Sciatic nerve (tissue), 2 donors: ENCODE measurements at places on chromosomes 11 and 22. TPM values are rescaled to one million over a fixed set of nuclear protein-coding genes. Genes with fewer than 3 reads are reported as not detected.

GRCh38 chr11:127592371-127592770, 591.8 kb upstream of the KIRREL3 start:
- no peak for DNase-seq

- no peak for DNase-seq
Observed at GRCh38 chr11:121240650-121241303, 51.8 kb upstream of the SC5D start.

DNA sequence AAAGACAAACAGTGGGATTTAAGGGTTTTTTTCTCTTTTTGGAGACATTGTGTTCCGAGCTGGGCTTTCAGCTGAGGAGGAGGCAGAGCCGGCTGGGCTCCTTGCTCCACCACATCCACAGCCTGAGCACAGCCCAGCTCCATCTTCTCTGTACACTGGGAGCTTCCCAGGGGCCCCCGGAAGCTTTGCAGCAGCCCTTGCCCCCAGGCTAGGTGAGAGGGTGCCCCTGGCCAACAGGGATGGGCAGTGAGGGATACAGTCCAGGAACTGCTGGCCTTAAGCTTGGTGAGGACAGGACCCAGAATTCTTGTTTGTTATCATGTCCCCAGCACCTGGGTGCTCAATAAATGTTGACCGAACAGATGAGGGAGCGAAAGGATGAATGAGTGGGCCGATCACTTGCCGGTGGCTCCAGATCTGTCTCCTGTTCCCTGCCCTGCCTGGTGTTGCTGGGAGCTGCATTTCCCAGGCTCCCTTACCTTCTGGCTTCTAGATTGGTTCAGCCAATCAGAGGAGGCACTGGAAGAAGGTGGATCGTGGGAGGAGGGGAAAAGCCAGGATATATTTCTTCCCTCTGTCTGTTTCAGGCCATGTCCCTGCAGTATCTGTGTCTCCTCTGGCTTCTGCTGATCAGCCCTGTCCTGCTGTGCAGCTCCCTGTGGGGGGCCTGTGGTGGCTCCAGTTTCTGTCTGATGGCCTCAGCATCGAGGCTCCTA, 26.5 kb upstream of the NECTIN1 start:
- no peak for DNase-seq

GRCh38 chr11:45161252-45162063, 15.0 kb downstream of the PRDM11 start:
- no peak for DNase-seq

DNA sequence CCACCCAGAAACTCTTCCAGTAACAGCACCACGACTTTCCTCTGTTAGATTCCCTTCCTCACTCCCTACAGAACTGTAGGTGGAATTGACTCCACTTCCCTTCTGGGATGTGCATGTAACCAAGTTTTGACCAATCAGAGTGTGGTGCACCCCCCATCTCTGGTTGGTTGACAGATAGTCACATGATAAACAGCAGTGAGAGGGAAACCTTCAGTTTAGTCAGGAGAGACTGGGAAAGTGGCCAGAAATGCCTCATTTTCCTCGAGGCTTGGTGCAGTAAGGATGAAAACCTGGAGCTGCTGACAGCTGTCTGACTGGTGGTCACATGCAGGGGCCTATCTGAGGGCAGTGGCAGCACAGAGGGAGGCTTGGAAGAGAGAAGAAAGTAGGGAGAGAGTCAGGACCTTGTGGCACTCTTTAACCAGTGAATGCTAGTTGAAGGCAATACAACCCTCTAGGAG, 67.3 kb upstream of the GRK3 start:
- DNase-seq = no peak

GRCh38 chr11:66701432-66702240, 23.9 kb upstream of the RBM4B start:
- DNase-seq = no peak

DNA sequence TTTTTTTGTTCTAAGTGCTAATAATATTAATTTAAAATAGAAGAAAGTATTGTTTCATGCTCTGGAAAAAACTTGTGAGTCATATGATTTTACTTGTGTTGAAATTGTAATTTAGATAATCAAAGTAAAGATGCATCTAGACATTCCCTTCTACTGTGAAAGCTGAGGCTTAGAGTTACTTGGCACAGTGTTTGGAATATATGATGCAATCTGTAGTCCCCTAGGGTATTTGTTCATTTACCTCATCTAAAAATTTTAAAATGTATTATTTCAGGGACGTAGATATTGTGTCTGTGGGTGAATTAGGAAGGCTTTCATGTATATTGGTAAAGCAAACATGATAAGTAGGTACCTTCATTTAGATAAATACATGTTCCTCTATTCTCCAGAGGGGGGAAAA, 793.5 kb upstream of the CNTN5 start:
- no peak for DNase-seq

DNA sequence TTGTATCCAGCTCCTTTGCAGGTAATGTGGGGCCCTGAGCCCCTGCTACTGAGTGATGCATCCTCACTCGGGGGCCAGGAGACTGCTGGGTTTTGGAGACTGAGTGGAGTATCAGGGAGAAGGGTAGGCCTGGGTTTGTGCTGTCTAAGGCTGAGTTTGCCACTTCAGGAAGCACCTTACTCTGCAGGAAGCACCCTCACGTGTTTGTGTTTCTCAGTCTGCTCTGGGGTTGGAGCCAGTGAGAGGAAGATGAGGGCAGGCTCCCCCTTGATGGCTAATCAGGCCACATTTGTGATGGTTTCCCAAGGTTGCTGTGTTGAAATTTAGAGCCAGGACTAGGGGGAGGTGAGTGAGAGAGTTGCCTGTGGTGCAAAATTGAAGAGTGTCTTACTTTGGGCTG, 13.7 kb upstream of the THY1 start:
- no peak for DNase-seq

TSPAN18 gene
- total RNA-seq = 45.5 TPM

LINC01488 gene
- not detected for total RNA-seq

CTSW gene
- total RNA-seq = 2.5 TPM

YPEL4 gene
- total RNA-seq = 2.1 TPM

ZC3H12C gene
- 30.4 TPM for total RNA-seq

GRCh38 chr11:84430661-84431060, 1144.5 kb upstream of the CCDC90B start:
- no peak for DNase-seq

GRCh38 chr22:17257121-17258001, 38.1 kb upstream of the ADA2 start:
- DNase-seq = no peak

MPEG1 gene
- 18.0 TPM for total RNA-seq

C11orf86 gene
- total RNA-seq = not detected

MCHR1 gene
- total RNA-seq = 0.76 TPM

POLA2 gene
- 5.5 TPM for total RNA-seq

OR8D4 gene
- total RNA-seq = not detected

DNA sequence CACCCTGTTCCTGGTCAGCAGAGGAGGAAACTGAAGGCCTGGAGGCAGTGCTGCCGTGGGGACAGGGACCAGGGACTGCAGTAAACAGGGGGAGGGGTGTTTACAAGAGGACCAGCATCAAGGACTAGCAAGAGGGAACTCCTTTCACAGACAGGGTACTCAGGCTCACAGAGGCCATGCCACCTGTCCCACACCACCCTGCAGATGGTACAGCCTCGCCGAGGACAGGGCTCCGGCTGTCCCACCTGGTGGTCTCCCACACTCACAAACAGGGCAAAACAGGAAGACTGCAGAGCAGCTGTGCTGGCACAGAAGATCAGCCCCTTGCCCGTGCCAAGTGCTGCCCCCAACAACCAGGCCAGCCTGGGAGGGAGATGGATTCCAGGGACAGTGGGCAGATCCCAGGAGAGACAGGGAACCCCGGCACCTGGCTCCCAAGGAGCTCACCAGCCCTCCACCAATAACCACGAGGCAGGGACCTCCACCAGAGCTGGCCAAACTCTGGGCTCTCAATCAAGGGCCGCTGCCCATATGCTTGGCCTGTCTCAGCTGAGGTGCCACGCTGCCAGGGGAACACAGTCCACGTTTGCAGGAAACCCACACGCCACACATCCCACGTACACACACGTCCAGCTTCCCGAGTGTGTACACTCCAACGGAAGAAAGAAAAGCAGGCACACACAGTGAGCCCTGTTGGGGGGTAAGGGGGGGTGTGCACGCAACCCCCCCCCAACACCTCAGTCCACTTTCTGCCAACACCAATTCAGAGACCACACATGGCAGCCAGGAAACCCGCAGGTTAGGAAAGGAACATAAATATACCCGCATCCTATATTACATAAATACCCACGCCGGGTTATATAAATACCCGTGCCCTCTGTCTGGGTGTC, 2.1 kb downstream of the CSNK1E start:
- DNase-seq = no peak

POTEH gene
- total RNA-seq = not detected

KRTAP5-1 gene
- total RNA-seq = not detected

GRCh38 chr11:13118194-13118593, 109.1 kb downstream of the RASSF10 start:
- no peak for DNase-seq

DNA sequence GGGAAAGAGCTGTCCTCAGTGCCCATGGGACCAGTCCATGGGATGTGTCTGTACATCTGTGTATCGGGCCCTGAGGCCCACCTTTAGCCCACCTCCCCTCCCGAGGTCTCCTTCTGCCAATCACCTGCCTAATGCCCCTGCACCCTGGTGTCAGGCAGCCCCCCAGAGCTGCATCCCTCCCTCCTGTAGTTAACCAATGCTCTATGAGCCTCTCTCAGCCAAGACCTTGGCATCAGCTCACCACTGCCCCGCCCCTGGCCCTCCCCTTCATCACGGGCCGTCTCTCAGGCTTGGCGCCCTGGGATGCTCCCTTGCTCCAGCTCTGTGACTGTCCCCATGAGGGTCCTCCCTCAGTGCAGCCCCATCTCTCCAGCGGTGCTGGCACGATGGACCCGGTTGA, 18.5 kb downstream of the MGAT3 start:
- no peak for DNase-seq

- DNase-seq = no peak
Observed at GRCh38 chr22:48106215-48106614, 1343.8 kb downstream of the TBC1D22A start.

DNA sequence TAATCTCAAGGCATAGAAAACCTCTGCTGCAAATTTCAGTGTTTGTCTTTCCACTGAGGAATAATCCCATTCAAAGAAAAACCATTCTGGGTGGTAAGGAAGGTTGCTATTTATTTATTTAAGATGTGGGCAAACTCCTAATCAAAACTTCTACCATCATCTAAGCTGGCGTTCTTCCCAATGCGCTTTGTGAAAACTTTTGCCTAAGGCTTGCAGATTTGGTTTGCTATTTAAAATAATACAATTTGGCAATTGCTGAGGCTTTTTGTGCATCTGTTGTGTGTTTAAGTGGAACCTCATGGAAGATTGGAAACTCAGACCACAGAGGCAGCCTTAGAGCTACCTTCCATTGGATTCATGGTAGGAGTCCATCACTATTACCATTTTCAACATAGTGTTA, 309.0 kb downstream of the BLID start:
- DNase-seq = no peak

OR4P4 gene
- not detected for total RNA-seq

DNA sequence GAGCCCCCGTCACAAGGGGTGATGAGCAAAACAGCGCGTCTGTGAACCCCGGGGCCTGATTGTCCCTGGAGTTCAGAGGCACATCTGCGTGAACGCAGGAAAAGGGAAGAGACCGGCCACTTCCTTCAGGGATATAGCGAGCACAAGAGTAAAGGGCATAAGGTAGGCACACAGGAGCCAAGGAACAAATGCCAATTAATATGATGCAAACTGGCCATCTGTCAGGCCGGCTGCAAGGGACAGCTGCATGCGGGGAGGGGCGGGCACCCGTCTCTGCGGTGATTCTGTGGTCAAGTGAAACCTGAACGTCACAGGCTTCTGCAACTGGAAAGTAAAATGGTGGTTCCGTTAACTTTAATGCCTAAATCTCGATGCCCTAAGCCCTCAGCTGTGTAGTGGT, 64.7 kb downstream of the TRIM29 start:
- no peak for DNase-seq
